Uterus (tissue), 4 donors: ENCODE measurements at places on chromosomes 6 and 20. TPM values are rescaled to one million over a fixed set of nuclear protein-coding genes. Genes with fewer than 3 reads are reported as not detected.

TLDC2 gene
- not detected for total RNA-seq

DNA sequence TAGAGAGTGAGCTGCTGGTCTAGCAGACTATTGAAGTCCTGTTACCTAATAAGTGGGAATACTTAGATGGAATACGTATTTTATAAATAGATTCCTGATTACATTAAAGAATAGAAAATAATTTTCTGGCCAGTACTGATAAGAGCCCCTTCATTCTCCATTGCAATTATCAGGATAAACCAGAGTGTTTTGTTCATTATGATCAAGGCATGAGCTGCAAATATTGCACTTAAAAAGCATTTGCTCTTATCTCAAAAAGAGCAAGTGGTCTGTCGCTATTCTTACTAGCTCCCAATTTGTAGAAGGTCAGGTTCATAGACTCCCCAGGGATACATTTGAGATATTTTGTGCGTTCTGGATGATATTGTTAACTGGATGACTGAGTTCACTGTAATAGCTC lies 73.1 kb upstream of the PLCB4 start:
- no peak for DNase-seq

DNA sequence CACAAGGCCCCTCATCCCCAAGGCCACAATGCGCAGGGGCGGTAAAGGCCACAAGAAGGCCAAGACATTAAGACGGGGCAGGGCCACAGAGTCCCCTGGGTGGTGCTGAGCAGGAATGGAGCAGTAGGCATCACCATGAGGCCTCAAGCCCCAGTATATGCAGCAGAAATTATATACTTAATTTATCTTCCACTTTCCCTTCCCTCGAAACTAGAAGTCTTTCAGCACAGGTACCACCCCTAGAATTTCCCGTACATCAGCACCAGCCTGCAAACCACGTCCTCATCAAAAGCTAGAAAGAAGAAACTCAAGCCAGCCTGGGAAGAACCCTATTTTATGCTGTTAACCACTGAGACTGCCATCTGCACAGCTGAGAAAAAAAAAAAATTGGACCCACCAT lies 89.4 kb downstream of the PLG start:
- no peak for DNase-seq

GRCh38 chr6:140427842-140428241 lies 1053.4 kb upstream of the CITED2 start:
- DNase-seq = no peak

DNA sequence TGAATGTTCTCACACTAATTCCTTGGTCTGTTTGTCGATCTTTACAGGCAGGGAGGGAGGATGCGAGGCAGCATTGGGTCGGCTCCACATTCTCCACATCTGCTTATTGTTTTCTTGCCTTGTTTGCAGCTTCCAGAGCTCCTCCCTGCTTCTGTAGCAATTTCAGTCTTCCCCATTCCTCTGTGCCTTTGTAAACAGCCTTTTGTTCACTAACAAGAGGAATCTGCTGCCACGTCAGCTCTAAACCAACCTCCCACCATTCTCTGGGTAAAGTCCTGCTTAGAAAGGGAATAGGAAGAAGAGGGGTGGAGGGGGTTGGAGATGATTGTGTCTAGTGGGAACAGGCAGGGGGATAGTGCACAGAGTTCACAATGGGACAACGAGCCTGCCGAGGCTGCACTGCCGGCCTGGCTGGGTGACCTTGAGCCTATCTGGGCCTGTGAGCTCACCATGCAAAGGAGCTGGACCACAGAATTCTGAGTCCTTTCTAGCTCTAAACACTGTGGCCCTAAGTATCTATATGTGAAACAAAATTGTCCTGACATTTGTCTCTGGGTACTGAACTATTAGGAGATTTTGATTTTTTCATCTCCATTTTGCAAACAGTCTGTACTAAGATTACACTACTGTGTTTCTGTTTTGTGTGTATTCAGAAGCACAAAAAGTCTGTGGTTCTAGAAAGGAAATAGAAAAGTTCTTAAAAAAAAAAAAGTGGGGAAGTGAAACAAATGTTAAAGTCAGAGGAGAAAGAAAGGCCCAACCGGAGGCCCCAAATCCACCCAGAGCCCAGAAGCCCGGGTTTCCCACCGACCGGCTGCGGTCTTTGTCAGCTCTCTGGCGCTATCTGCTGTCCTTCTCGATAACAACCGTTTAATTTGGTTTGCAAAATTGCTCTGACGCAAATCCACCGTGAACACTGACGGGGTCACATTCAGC lies 1.4 kb upstream of the PRND start:
- DNase-seq = peak; percentile 76
